ENCODE measurements at places on chromosomes 13 and 19. TPM values are rescaled to one million over a fixed set of nuclear protein-coding genes. Genes with fewer than 3 reads are reported as not detected.

DNA sequence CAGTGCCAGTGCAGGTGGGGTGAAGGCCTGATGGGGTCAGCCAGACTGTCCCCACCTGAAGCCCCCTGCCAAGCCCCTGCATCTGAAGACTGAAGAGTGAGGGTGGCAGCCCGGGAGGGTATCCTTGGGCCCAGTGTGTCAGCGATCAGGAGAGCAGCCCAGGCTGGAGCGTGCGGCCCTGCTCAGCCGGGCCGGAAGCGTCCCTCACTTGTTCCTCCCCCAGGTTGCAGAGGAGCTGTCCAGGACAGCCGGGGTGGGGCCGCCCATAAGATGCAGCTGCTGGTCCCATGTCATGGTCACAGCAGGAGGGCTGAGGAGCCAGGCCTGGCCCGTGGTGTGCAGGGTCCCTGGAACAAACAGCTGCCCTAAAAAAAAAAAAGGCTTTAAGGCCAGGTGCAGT lies 55.4 kb downstream of the KDM4B start:
- no peak for DNase-seq

GRCh38 chr13:85806553-85807175 lies 7.4 kb upstream of the SLITRK6 start:
- peak; percentile 49 for DNase-seq

- peak; percentile 68 for DNase-seq
These were observed 1.3 kb downstream of the IRF3 start for GRCh38 chr19:49664171-49665035.

- DNase-seq: no peak
These were observed 35.9 kb downstream of the RAB20 start for GRCh38 chr13:110525328-110526319.

ITGBL1 gene
- polyA plus RNA-seq: 0.31 TPM

CGB5 gene
- polyA plus RNA-seq: not detected

Data from right lung (tissue), 10 donors.